ENCODE measurements at places on chromosomes 12 and 14.
A peak's percentile ranks its signal among the peaks of the same experiment; 100 is the strongest.

DNA sequence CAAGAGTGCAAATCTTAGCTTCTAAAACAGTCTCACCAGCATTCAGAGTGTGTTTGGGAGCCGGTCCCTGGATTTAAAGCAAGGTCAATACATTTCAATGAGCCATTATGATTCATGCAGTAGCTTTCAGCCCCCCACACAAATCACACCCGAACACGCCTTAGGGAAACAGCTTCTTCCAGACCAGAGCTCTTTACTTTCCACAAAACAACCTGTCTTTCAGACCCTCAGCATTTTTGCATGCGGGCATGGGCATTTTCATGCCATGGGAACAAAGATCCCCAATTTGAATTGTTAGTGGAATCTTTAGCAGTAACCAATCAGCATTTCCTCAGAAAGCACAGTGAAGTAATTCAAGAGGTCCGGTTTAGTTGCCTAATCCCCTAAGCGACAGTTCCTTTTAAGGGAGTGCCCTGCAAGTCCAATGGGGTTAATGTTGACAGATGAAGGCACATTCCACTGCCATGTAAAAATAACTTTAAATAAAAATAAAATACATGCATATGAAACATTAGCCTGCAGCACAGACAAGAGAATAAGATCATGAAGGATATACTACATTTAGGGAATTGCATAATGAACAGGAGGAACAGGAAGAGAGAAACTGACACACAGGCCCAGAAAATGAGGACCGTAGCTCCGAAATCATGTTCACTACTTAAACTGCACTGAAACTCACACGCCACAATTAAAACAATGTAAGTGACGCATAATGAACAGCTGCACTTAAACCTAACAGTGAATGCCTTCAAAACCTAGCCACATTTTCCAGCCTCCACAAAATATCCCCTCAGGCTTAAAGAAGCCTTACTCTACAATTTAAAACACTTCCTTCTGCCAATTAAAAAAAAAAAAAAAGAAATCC is 4.0 kb downstream of the VPS37B start:
- no peak for DNase-seq

DNA sequence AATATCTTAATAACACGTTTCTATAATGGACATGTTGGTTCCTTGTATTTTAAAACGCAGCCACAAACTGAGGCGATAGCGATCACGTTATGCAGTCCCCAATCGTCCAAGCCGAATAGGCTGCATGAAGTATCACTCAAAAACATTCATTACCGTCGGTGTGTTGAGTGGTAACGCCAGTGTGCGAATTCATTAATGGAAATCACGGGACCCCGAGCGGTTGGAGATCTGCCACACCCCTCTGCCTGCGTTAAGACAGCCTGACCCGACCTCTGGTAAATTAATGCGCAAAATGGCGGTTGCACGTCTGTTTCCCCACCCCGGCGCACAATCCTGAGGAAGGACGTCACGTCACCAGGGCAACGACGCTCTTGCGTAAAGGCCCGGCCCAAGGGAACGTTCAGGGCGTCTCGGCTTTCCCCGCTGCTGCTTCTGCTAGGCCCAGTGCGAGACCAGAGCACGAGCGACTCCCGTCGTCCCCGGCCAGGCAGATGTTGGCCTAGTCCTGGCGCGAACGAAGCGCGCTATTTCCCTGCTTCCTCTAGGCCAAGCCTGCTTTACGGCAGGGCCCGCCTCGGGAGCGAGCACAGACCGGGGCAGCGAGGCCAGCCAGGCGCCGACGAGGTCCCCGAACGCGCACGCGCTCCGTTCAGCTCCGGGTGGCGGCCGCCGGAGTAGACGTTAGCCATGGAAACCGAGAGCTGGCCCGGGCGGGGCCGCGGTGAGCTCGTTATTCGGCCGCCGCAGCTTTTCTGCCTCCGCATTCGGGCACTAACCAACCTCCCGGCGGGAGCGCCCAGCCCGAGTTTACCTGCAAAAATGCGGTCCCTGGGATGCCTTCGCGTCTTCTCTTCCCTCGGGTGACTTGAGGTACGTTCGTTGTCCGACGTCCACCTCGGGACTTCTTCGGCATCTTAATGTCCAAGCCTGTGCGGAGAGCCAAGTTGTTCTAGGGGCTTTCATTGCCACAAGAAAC is at the start of gene PCNX4:
Gene PCNX4 (plus strand): TSS at position 374 of the 976 bp plus-strand sequence. CDS start 15,716 bp downstream, outside the sequence.
- DNase-seq, result peak; percentile 82

DNA sequence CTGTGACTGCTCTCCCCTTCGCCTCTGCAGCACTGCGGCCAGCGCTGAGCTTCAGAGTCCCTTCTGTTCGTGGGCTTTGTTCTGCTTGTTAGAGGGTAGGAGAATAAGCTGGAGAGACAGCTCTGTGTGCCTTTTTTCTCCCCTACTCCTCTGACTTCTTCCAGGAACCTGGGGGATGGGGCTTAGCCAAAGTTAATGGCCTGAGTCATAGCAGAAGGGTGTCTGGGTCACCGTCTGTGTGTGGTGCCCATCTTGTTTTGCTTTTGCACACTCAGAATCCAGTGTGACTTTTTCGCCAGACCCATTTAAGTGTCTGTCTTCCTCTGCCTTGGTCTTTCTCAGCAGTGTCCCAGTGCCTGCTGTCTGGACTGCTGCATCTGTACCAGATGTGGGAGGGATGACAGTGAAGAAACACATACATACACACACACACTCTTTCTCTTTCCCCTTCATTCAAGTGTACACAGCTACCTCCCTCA is 3.0 kb downstream of the KIF5A start:
- DNase-seq, result no peak

DNA sequence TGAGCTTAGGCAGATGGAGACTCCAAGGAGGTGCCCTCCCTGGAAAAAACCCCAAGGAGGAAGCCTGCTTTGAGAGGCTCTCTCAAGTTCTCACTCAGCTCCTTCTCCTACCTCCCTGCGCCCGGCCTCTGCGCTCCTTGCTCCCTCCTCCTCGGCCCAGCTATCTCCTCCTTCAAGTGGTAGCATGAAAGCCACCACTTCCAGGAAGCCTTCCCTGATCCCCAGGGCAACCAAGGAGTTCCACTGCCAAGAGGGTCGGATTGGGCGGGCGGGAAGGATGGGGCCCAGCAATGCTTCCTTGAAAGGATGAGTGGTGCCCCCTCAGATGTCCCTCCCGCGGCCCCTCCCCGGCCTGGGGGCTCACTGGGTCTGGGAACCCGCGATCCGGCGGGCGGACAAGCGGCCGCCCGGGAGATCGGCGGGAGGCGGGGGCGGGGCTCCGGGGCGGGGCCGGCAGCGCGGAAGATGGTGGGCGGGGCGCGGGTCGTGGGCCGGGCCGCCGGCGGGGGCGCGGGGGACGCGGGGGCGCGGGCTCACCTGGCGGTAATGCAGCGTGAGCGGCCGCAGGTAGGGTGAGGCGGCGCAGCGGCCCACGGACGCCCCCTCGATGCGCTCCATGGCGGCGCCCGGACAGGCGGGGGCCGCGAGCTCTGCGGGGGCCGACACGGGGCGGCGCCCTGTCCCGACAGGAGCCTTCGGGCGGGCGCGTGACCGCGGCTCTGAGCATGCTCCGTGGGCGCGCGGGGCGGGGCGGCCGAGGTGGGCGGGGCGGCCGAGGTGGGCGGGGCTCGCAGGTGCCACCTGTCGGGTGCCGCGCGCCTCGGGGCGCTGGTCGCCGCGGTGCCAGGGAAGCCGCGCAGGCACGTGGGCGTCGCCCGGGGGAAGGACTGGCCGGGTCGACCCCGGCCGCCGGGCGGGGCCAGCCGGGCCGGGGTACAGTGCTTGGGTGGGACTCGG is at the start of gene NUDT14:
Gene NUDT14 (minus strand): TSS at position 721 of the 957 bp plus-strand sequence. CDS start 103 bp downstream, at position 618.
- peak; percentile 83 for DNase-seq

DNA sequence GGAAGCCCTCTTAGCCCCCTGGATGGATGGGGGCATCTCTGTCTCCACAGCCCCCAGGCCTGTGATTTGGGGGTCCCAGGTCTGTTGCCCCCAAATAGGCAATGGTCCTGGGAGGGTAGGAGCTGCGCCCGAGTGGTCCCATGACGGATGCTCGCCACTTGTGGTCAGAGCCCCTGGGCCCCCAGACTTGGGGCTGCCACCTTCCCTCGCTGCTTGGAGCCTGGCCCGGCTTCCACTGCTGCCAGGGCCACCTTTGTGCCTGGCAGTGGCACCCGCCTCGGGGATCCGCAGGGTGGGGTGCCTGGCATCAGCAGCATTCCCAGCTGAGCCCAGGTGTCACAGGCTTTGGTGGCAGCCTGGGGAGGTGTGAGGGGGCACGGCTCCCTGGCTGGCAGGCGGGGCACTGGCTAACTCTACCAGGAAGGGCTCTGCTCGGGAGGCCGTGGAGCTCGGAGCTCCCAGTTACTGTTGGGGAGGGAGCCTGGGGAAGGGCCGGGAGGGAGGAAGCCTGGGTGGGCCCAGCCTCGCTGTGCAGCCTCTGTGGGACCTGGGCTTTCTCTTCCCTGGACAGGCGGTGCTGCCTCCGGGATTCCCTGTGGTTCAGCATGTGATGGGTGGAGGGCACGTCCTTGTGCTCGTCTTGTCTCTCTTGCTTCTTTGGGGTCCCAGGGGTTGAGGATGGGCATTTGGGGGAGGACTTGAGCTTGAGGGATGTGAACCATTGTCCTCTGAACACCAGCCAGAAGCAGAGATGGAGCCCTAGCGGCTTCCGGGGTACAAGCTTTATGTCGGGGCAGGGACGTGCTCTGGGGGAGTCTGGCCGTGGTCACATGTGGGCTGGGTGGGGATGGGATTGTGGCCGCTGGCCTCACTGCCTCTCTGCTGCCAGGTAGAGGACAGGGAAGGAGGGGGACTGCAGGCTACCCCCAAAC is 5.4 kb downstream of the KIF26A start:
- no peak for DNase-seq

- DNase-seq, result no peak
Measured at GRCh38 chr14:100731846-100732765, 5.4 kb downstream of the DLK1 start.

All from stimulated activated CD4-positive, alpha-beta T cell treated with anti-CD3 and anti-CD28 coated beads, Interleukin-15, amount 100 ng/mL, for 1 hour (primary cell).